ENCODE measurements at places on chromosomes 4 and X. TPM values are rescaled to one million over a fixed set of nuclear protein-coding genes. Genes with fewer than 3 reads are reported as not detected.

- DNase-seq = no peak
Measured at GRCh38 chr4:128349921-128350320, 62.3 kb upstream of the PGRMC2 start.

DNA sequence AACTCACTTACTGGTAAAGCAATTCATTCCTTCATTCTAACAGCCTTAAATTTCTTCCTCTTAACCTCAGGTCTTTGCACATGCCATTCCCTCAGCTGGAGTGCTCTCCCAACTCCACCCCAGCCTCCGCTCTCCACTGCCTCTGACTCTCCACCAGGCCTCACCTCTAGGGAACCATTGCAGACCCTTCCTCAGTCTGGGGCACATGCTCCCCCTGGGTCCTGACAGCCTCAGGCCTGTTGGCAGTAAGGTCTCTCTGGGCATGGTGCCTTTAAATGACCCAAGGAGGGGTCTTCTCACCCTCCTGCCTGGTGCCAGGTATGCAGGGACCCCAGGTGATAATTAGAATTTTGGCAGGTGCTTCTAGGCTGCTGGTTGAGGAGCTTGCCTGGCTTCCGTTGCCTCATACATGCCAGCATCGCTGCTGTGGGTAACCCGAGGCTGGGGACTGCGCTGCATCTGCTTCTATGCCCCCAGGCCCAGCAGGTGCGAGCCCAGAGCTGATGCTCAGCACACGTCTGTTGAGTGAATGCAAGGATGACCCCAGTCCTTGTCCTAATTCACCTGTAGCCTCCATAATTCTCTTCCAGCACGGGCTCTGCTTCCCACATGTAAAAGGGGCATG is 27.5 kb upstream of the GPR78 start:
- no peak for DNase-seq

GRCh38 chr4:101222156-101222845 is 125.0 kb downstream of the PPP3CA start:
- DNase-seq = peak; percentile 80

IL21 gene
- not detected for total RNA-seq

DNA sequence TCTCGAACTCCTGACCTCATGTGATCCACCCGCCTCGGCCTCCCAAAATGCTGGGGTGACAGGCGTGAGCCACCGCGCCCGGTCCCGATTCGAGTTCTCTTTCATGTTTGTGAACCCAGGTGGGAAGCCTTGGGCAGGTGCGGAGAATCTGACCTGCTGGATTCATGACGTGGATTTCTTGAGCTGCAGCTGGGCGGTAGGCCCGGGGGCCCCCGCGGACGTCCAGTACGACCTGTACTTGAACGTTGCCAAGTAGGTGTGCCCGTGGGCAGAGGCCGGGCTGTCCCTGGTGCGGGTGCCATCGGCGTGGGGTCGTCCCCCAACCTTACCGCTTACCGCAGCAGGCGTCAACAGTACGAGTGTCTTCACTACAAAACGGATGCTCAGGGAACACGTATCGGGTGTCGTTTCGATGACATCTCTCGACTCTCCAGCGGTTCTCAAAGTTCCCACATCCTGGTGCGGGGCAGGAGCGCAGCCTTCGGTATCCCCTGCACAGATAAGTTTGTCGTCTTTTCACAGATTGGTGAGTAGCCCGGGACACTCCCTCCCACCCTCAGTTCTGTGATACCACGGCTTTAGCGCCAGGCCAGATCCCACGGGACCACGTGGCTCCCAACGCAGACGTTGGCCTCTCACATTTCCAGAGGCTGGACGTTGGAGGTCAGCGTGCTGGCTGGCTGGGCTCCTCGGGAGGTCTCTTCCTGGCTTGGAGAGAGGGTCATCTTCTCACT is 15.6 kb downstream of the IL3RA start:
- DNase-seq = no peak

DNA sequence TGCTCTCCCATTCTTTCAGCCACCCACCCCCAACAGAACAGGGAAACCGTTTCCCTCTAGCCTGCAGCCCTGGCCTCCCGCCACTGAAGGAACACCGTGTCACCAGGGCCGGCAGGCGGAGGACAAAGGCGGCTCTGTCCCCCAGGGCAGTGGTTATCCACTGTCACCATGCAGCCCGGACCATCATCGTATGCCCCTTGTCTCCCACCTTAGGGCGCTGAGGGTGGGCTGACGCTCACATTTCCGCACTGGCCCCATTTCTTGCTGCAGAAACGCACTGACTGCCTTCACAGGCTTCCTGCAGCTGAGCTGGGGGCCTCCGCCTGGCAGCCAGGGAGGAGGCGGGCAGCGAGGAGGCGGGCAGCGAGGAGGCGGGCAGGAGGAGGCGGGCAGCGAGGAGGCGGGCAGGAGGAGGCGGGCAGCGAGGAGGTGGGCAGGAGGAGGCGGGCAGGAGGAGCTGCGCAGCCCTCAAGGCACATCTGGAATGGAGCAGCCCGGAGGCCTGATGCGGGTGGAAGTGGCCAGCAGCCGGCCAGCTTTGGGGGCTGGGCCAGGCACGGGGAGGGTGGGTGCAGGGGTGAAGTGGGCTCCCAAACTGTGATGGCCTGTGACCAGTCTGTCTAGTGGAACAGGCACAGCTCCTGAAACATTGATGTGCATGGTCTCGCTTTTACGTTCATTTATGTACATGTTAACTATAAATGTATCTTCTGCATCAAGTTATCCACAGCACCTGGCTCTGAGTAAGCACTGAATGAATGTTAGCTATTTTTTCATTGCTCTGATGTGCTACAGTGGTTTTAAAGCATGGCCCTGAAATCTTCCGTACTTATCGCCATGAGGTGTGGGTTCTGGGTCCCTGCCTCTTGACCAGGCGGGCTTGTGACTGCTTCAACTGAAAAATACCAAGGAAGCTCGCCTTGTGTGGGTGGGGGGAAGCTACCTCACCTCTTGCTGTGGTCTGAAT is 20.6 kb upstream of the KIAA0232 start:
- no peak for DNase-seq

DNA sequence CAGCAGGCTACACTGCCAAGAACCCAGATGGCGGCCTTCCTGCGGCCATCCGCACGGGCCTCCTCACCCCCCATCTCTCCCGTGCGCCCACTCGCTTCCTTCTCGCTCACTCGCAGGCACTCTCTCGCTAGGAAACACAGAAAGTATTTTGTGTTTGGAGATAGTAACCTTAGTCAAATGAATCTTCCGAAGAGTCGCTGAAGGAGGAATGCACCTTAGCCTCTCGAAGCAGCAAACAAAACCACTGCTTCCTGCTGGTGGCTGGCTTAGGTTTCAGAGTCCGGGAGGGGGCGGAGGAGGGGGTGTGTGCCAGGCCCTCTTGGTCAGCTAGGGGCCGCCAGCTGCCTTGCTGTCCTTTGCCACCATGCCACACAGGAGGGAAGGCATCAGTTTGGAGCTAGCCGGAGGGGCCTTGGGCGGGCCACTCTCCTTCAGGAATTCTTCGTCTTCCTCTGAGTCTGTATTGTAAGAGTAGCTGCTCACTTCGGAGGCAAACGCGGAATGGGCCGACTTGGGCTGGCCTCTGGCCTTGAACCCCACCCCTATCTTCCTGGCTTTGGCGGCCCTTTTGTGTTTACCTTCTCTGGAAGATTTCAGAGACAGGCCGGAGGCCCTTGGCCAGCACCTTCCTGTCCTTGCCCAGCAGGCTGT is 73.2 kb upstream of the UCP1 start:
- DNase-seq = no peak

- DNase-seq = no peak
Measured at GRCh38 chrX:154380153-154380552, 1.1 kb downstream of the EMD start.

DNA sequence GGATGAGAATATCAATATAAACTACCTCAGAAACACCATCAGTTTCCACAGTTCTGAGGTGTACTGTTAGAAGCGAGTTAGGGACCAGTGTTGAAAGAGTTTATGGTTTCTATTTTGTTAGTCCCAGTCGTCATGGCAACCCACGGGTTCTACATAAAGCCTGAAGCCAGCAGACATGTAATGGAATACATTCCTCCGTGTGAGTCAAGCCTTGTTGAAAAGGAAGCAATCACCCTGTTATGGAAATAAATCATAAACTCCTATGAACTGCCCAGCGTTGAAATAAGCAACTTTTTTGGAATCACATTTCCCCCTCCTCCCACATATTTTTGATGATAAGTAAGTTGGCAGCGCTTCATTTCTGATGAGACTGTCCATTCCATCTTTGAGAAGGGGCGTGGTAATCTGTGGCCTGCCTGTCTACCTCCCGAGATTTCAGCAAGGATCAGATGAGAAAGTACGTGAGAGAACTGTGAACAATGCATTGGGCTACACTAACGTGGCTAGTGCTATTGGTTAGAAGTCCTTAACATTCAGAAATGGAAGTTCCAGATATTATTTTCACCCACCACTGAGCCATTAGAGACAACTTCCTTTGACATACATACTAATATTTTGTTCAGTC is 40.4 kb upstream of the PDHA1 start:
- peak; percentile 1 for DNase-seq

DNA sequence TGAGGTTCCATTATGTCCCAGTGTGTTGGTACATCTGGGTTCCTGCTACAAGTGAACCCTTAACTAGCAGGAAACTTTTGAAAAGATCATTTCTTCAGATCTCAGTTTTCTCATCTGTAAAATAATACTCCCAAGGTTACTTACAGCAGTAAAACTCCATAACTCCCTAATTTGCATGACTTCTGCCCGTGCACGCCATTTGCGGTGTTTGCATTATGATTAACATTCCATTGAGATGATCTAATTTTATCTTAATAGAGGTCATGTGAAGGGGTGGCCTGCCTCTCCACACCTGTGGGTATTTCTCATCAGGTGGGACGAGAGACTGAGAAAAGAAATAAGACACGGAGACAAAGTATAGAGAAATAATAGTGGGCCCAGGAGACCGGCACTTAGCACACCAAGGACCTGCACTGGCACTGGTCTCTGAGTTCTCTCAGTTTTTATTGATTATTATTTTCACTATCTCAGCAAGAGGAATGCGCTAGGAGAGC is 219.8 kb downstream of the TLL1 start:
- DNase-seq = no peak

GRCh38 chr4:140137671-140138070 is 16.3 kb downstream of the MAML3 start:
- no peak for DNase-seq

DNA sequence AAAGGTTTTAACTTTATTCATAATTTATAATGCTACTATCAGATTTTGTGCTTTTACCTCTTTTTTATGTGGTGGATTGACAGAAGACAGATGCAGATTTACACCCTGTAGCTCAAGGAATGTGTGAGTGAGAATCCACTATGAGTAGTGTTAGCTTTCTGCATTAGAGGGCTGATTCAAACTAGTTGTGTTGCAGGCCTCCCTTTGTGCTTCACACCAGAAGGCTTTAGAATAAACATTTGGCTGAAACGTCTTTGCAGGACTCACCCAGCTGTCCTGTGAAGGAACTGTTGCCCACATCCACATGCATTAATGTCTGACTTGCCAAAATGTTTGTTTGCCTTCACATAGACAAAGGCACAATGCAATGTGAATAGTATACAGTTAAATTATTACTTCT is 127.0 kb downstream of the PCDH7 start:
- no peak for DNase-seq

DNA sequence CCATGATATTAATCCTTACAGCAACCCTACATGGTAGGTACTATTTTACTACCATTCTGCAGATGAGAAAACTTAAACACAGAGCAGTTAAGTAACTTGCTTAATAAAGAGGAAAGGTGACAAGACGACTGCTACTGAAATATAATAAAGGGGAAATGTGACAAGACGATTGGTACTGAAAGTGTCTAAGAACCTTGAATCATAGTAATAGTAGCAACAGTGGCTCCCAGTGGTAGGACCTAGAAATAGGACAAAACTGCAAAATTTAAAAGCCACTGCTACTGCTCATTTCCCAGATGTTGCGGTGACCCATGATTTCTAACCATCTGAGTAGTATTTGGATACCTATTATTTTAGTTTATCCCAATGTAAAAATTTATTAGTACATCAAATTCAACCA is 89.5 kb downstream of the TASL start:
- DNase-seq = no peak

CXCL8 gene
- 47.1 TPM for total RNA-seq

DNA sequence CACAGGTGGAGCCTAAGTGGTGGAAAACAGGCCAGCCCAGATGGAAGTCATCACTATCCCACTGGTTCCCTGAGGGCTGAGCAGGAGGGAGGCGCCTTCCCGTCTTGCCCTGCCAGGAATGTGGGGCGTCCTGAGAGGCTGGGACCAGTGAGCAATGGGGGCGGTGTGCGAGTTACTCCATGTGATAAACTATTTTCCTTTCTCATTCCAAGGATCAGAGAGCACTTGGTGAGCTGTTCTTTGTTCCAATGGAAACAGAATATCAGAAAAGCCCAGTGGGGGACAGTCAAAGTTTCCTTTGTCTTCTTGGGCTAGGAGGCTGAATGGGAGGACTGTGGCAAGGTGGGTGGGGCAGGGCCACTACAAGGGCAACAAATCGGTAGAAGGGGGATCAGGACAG is 86.2 kb downstream of the NHSL2 start:
- DNase-seq = no peak
